ENCODE measurements at places on chromosomes 5 and 9.

- DNase-seq: no peak
Measured at GRCh38 chr5:124395287-124395686, 351.2 kb downstream of the ZNF608 start.

- no peak for DNase-seq
Measured at GRCh38 chr9:131499254-131499767, 3.4 kb upstream of the POMT1 start.

GRCh38 chr5:180816608-180817534, 14.3 kb upstream of the MGAT1 start:
- no peak for DNase-seq

DNA sequence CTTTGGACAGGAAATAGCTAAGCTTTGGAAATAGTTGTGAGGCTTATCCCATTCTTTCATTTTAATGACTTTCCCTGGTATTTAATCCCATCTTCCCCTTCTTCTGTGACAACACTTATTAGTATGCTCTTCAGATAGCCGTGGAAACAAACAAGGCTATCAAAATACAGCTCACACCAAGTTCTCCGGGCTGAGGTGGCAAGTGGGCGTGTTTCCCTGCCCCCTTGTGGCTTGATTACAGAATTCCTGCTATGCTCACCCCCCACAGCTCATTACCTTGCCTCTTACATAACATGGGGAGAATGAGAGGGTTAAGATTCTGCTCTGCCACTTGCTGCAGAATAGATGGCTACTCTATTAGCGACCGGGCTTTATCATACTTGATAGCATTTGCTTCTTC, 437.1 kb upstream of the TLE4 start:
- DNase-seq: no peak

DNA sequence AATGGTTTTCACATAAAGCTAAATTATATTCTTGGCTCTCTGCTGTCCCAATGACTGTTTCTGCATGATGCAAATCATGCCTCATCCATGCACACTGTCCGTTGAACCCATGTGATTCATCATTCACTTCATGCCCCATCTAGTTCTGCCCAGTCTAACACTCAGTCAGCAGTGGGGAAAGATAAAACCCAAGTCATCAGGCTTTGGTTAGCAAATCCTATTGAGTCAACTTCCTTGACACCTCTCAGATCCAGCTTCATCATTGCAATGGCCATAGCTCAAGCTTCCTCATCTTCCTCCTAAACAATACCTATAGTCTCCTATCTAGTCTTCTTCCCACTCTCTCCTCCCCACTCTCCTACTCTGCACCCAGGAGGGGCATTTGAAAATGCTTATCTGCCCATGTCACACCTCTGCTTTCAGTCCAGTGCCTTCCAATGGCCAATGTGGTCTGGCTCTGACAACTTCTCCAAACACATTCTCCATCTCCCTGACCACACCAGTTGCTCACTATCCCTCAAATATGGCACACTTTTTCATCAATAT, 266.0 kb upstream of the TRIM32 start:
- DNase-seq: no peak

Data from DMS 273 treated with DMSO at 0.1 percent for 48 hours (cell line).